ENCODE measurements at places on chromosomes 3 and 15.

- DNase-seq = no peak
Measured at GRCh38 chr15:93031103-93031464, 57.9 kb downstream of the RGMA start.

GRCh38 chr3:113223475-113224281 is 12.3 kb downstream of the BOC start:
- DNase-seq = no peak

GRCh38 chr3:193812078-193812725 is 219.2 kb downstream of the OPA1 start:
- DNase-seq = no peak

DNA sequence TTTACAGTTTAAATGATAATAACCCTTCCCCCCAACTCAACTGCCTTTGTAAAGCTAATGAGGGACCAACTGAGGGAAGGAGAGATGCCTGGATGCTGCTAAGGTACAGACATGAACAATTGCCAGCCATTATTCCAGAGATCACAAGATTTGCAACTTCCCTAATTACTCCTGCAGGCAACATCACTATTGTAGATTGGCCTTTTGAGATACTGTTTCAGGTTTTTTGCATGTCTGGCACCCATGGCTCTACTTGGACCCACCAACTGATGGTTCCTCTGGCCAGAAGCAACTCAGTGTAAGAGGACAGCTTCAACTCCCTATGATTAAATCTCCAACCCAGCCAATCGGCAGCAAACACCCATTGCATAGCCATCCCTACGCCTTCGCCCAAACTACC is 478.7 kb downstream of the FHIT start:
- DNase-seq = no peak

DNA sequence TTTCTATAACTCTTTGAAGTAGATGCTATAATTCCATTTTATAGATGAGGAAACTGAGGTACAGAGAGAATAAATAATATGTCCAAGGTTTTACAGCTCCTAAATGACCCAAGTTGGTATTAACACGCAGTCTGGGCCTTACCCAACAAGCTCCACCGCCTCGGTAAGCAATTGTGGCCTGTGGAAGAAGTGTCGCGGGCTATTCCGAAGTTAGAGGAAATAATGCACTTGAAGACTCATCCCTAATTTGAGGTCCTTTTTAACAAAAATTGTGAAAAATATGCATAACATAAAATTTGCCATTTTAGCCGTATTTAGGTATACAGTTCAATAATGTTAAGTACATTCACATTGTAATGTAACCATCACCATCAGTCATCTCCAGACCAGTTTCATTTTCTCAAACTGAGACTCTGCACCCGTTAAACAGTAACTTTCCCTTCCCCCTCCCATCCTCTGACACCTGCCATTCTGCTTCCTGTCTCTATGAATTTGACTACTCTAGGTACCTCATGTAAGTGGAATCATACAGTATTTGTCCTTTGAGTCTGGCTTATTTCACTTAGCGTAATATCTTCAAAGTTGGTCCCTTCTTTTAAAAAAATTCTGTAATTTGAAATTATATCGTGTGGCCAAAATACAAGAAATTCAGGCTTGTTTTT is 18.2 kb downstream of the IDH3A start:
- DNase-seq = no peak

DNA sequence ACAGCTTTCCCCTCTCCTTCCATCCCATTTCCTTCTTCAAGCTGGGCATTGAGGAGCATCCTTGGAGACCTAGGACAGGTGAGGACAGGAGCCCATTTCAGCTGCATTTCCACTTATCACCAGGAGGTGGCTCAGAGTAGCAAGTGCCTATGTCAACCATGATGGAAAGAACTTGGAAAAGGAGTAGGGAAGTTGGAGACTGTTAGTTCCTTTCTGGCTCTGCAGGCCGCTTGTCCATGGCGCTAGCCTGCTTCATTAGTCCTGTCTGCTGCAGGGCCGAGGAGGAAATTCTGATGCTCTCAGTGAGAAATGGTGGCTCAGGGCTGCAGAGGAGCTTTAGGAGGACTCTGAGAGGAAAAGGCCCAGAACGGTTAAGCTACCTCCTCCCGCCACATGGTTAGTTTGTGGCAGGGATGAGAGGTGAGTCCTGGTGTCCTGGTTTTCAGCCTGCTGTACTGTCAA is 7.0 kb upstream of the CD276 start:
- DNase-seq = no peak

DNA sequence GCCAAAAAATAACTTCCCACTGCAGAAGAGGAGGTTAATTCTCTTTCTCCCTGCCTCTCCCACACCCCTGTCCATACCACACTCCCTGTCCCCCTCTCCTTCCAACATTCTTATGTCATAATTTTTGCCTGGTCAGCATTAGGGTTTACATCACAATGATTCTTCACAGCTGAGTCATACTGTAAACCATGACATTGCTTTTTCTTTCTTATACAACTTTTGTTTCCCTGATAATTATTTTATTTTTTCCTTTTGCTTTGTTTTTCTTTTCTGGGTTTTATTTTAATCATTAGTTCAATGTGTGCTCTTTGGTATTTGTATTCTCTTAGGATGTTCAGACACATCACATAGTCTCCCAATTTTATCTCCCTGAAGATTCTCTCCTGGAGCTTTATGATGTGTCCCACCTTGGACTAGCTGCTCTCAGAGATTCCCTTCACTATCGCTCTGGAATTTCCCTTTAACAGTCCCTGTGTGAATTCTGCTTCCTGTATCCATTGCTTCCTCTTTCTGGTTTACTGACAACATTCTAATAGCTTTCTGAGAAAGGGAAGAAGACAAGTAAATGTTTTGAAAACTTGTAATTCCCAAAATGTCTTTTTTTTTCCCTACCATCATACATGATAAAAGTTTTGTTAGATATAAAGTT is 70.7 kb downstream of the SOX2 start:
- peak; percentile 20 for DNase-seq

- DNase-seq = no peak
Measured at GRCh38 chr3:36763850-36764703, at the start of gene DCLK3. TSS of gene DCLK3 (minus strand) at chr3:36764553. CDS start at chr3:36764263, 290 bp downstream.

DNA sequence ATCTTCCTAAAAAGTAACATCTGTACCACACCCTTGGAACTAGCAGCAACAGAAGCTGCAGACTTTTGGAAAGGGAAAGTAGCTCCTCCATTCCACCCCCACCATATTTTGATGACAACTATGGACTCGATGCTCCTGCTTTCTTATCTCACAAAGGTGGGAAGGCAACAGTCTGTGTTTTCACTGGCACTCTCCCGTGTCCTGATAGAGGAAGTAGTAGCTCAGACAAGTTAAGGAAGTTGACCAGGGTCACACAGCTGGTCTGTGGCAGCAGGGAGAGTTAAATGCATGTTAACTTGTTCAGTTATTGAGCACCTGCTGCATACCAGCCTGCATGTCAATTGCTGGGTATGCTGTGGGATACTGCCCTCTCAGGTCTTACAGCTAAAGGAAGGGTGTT is 33.1 kb downstream of the BHLHE40 start:
- DNase-seq = no peak

DNA sequence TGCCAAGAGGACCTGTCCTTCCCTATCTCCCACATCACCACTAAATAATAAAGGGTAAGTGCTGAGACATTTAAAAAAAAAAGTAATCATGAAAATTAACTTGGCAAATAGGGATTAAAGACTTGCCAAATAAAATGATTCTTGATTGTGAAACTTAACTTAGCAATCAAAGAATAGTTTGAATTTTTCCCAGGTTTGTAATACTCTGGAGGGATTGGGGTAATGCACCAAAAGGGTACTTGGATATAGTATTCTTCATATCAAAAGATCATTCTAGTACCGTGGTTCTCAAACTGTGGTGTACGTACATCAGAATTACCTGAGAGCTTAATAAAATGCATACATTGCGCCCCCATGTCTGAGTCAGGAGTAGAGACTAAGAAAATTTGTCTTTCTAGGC is 28.5 kb downstream of the CALML4 start:
- no peak for DNase-seq

DNA sequence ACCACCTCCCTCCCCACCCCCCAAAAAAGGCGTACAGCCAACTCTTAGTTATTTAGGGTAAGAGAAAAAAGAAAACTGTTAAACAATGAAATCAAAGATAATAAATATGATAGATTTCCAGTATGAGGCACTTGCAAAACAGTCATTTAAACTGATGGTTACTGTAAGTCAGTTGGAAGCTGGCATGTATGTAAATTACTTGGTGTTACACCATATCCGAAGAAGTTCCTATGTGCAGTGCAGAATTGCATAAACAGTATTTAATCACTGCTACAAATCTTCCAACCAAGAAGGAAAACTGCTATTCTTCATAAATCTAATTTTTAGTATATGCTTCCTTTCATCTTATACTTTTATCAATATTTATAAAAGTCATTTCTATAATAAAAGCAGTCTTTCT is 62.0 kb downstream of the LEO1 start:
- no peak for DNase-seq

- no peak for DNase-seq
Measured at GRCh38 chr3:197752107-197752506, 2.4 kb downstream of the FYTTD1 start.

GRCh38 chr15:34064438-34064837 is 25.4 kb upstream of the AVEN start:
- no peak for DNase-seq

DNA sequence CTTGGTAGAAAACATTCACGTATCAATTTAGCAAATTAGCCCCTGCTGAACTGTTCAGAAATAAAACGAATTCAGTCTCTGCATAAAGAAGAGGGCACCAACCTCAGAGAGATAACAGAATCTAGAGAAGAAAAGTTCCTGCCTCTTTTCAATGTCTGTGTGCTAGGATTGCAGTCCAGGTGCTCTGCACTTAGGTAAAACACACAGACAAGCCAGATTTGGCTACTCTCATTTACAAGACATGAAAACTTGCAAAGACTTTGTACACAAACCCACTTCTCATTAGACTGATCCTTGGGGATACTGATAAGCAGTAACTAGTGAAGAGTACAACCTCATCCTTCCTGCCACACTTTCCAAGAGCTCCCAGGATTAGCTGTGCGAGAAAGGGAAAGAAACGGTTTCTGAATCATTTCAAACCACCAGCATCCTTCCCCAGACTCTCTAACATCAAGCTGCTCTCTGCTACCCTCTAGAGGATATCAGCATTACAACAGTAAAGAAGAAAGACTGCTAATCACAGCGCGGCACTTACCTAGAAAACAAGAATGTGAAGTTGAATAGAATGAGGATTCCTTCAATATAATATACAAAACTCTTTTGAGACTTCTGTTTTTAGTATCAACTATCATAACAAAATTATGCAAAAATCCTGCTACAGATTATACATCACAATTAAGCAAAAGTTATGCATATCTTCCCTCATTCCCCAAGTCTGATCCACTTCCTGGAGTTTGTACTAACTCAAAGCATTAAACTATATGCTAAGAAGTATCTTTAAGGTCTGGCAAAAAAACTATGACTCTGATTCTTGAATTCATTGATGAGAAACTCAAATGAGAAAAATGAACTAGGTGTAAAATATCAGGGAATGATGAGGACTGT is 306.4 kb downstream of the MAGI1 start:
- no peak for DNase-seq

GRCh38 chr3:39065197-39065596 is 13.4 kb downstream of the WDR48 start:
- DNase-seq = no peak

GRCh38 chr15:75167588-75168350 is 33.9 kb upstream of the C15orf39 start:
- peak; percentile 65 for DNase-seq

All from skeletal muscle cell (primary cell).